ENCODE measurements at places on chromosomes 11 and 22. TPM values are rescaled to one million over a fixed set of nuclear protein-coding genes. Genes with fewer than 3 reads are reported as not detected.

OR6T1 gene
- total RNA-seq, result not detected

SPINDOC gene
- total RNA-seq, result 14.8 TPM

SPDYC gene
- not detected for total RNA-seq

CAVIN3 gene
- total RNA-seq, result 717 TPM

SLC37A2 gene
- total RNA-seq, result 11.6 TPM
